ENCODE measurements at places on chromosomes 12 and 14.

DNA sequence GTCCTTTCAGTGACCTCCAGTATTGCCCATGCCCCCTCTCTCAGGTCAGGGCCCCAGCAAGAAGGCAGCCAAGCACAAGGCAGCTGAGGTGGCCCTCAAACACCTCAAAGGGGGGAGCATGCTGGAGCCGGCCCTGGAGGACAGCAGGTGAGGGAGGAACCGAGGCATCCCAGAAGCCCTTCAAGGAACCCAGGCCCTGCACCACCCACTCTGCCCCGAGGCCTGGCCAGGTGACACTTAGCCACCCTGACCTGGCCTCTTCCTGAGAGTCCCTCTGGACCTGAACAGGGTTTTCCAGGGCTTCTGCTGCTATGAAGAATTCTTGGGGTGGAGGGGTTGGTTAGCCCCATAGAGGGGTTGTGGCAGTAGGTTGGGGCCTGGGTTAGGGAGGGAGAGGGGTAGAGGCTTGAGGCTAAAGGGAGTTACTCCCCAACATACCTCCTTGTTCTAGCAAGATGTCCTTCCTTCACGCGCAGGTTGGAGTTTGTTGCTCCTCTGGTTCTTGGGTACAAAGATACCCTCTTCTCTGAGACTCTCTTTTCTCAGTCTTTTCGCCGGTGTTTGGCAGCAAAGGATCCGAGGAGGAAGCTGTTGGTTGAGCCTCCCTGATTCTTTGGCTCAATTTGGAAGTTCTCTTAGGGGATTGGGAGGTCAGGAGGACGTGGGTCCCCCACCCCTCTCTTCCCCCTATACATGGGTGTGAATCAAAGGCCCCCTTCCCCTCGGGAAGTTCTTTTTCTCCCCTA is 2.1 kb downstream of the TARBP2 start:
- no peak for DNase-seq

GRCh38 chr14:33539918-33540357 is 410.9 kb downstream of the EGLN3 start:
- no peak for DNase-seq

GRCh38 chr14:87386524-87386923 is 606.5 kb downstream of the GALC start:
- DNase-seq: no peak

DNA sequence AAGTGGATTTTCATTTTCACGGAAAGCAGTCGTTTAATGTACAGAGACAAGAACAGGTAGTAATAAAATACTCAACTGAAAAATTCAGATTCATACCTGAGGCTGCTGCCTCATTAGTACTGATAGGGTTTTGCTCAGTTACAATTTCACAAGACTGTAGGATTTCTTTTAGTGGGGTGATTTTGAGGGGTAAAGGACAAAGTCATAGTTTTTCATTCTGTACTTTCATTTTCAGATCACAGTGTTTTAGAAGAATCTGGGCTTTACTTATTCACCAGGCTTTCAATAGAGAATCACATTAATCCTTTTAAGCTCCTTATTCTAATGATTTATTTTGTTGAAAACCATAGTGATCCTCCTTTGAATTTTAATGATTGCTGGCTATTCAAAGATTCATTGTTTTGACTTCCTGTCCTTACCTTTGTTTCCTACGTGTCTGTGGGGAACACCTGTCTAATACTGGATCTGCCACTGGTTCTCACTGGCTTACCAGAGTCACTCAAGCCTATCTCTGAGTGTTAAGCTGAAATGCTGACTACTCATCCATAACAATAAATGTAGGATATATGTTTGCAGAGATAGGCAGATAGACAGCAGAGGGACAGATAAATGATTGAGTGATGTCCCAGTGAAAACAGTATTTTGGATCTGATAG is 243.8 kb upstream of the NPAS3 start:
- DNase-seq: no peak

- DNase-seq: no peak
Observed at GRCh38 chr14:51789596-51789995, 70.8 kb upstream of the GNG2 start.

- no peak for DNase-seq
Observed at GRCh38 chr12:29769162-29769858, 14.4 kb downstream of the TMTC1 start.

DNA sequence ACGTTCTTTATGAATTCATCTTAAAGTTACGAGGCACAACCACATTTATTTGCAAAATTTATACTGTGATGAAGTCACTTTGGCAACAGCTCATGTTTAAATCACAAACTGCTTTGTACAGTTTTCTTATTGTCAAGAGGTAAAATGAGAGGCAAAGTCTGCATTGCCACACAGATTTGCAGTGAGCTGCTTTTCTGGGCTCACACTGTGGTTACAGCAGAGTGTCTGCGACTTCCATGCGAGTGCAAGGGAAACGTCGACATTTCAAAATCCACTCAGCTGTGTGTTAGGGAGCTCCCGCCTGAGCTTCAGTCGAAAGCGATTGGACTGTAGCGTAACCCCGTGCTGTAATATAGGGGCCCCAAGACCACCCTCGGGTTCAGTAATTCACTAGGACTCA is 13.0 kb downstream of the MTA1 start:
- DNase-seq: no peak

DNA sequence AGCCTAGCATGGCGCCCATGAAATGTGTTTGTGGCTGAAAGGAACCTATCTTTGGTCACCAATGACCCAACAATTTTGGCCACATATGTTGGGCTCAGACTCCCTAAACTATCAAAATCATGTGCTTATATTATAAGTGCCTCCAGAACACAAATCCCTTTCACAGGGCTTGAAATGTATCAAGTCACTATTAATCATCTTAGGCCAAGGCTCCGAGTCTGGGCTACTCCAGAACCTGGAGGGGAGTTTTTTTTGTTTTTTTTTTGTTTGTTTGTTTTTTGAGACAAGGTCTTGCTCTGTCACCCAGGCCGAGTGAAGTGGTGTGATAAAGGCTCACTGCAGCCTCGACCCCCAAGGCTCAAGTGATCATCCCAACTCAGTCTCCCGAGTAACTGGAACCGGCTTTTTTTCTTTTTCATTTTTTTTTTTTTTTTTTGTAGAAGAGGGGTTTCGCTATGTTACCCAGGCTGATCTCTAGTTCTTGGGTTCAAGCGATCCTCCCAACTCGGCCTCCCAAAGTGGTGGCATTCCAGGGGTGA is 989 bp upstream of the DRAM1 start:
- DNase-seq: no peak

DNA sequence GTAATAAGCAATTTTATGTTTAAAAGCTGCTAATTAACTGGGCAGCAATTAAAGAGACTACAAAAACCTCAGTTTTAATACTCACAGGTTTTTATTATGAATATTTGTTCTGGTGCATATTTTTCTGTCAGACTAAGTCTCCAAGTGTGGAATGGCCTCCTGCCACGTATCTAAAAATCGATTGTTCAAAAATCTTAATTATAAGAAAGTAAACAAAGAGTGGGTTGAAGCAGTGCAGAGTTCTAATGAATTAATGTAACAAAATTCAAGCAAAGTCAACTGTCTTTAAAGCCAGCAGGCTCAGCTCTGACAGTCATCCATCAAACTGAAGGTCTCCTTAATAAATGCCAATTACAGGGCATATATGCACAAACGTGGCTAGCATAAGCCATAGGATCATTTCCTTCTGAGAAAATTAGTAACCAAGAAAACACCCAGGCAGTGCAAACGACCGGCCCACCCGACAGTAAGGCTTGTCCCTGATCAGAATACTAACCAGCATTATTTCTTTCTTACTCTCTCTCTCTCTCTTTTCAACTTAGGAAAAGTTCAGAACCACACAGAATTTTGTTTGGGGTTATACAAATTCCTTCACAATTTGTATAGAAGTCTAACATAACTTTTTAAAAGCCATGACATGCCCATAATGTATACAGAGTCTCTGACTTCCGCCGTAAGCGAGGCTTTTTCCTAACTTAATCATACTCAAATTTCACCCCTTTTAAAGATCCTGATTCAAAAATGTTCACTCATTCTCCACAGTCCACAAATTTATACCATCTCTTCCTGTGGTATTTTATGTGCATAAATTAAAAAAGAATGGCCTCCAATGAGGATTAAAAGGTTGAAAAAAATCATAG is 83.8 kb downstream of the SLC25A21 start:
- DNase-seq: no peak

- no peak for DNase-seq
Observed at GRCh38 chr14:88559852-88560251, 3.0 kb upstream of the ZC3H14 start.

GRCh38 chr14:22552001-22552826 is 36.8 kb downstream of the DAD1 start:
- DNase-seq: no peak

GRCh38 chr14:71551291-71551950 is 380.8 kb upstream of the RGS6 start:
- no peak for DNase-seq
